ENCODE measurements at places on chromosomes 5 and 9.

GRCh38 chr9:93533863-93534262 is 42.5 kb upstream of the PHF2 start:
- no peak for DNase-seq

DNA sequence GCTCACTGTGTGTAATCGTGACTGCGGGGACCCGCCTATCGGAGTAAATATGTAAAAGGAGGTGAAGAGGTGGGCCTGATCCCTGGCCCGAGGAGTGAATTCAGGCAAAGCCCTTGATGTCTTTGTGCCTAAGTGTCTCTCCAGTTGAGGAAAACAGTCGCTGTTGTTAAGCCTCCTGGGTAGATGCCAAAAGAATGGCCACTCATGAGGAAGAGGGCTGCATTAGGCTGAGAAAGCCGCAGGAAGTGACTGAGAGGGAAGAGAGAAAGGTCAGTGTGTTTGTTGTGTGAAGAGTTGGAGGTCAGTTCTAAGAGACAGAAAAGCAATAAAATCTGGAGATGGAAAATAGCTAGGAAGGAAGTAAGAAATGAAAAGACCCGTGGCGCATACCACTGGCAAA is 35.8 kb upstream of the PIP5K1B start:
- DNase-seq, result no peak

GRCh38 chr5:179203248-179203647 is 142.0 kb downstream of the ADAMTS2 start:
- no peak for DNase-seq

GRCh38 chr5:150298701-150299451 is 3.8 kb downstream of the ARSI start:
- no peak for DNase-seq

DNA sequence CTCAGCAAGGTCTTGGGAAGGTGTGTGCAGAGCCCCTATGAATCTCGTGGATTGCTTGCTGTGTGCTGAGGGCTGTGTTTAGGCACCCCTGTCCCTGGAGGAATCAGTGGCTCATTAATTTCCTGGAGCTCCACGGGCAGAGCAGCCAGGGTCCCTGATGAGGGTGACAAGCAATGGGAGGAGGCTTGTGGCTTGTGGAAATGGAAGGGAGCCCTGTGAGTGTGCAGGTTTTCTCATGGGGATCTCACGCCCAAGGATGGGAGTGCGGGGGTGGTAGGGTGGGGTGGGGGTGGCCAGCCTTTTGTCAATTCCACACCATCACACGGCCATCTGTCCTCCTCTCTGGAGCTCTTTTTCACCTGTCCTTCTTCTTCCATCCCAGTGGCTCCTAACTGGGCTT is 25.3 kb downstream of the PHF2 start:
- no peak for DNase-seq

Measured in NCI-H2081 (cell line).